NCI-H1105 (cell line): ENCODE measurements at places on chromosomes 1 and 21.
A peak's percentile ranks its signal among the peaks of the same experiment; 100 is the strongest.

DNA sequence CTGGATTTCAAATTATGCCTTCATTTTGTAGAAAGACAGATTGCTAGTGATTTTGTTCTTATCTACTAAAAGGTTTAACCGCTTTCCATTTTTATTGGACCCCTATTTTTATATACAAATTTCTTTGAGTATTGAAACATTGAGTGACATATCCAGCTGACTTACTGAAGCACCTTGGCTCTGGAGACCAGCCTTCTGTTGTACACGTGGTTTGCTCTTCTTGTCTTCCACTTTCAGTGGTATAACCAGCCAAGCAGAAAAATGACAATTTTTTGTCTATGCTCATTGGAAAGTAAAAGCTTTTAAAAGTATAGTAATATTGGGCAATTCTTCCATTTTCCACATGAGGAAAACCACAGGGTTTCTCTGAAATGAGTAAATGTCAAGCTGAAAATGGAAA lies 4.4 kb downstream of the F13B start:
- no peak for DNase-seq

- no peak for DNase-seq
These were observed 404.1 kb downstream of the PTPRU start for GRCh38 chr1:29640428-29640785.

DNA sequence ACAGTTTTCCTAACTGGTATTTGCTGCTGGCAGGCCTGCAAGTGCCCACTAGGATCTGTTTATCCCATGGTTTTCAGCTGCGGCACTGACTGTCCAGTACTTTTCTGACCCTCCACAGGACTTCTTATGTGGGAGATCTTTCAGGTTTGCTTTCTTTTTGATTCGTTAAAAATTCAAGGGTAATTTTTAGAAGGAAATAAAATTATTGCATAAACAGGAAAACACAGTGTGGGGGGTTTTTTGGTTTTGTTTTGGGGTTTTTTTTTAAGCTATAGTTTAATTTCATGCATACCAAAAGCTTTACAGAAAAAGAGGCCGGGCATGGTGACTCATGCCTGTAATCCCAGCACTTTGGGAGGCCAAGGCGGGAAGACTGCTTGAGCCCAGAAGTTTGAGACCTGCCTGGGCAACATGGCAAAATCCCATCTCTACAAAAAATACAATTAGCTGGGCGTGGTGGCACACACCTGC lies 3.6 kb downstream of the NIBAN1 start:
- DNase-seq: no peak

GRCh38 chr1:156676114-156676819 lies 940 bp downstream of the NES start:
- no peak for DNase-seq

DNA sequence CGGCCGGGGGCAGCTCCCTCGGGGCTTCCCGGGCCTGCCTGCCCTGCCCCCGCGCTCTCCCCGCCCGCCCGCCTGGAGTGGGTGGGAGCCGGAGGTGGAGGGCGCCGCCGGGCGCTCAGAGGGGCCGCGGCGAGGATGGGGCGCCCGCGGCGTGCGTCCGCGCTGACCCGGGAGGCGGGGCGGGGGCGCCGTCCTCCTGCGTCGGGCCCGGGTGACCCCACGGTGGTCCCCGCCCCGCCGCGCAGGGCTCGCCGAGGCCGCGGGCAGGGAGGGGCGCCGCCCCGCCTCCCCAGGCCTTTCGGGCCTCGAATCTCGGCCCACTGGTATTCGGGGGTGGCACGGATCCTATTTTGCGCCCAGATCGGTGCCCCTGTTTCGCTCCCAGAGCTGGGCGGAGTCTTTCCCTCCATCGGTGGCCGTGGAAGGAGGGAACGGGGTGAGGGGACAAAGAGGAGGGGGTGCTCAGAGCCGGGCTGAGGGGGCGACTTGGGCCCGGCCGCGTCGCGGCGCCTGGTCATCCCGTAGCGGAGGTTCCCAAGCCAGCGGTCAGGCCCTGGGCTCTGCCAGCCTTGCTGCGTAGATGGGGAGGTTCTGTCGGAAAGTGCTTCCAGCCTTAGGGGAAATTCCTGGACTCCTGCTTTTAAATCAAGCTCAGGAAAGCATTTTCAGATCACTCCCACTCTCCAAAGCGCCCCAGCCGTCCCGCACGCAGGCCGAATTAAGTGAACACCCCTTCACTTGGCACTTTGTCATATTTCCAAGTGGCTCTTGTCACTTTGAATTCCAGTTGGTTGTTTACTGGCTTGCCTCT lies 545 bp downstream of the PATJ start:
- DNase-seq: peak; percentile 88

- DNase-seq: peak; percentile 3
These were observed 36.9 kb upstream of the IFI16 start for GRCh38 chr1:158972841-158973240.

- no peak for DNase-seq
These were observed 9.0 kb downstream of the LGR6 start for GRCh38 chr1:202202500-202203168.

- DNase-seq: no peak
These were observed 33.2 kb upstream of the CDC42BPA start for GRCh38 chr1:227351443-227351842.
